ENCODE measurements at places on chromosomes 1 and 21.

DNA sequence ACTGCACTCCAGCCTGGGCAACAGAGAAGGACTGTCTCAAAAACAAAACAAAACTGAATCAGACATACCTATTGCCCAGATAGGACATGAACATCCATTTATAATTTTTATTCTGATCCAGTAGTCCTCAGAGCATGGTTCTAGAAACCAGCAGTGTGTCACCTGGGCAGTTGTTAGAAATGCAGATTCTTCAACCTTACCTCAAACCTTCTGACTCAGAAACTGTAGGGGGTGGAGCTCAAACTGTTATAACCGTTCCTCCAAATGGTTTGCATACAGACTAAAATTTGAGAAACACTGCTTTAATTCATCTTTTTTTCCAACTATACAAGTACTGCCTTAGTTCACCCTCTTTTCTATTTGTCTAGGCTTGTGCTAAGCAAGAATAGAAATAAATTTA is 6.0 kb downstream of the NASP start:
- no peak for DNase-seq

DNA sequence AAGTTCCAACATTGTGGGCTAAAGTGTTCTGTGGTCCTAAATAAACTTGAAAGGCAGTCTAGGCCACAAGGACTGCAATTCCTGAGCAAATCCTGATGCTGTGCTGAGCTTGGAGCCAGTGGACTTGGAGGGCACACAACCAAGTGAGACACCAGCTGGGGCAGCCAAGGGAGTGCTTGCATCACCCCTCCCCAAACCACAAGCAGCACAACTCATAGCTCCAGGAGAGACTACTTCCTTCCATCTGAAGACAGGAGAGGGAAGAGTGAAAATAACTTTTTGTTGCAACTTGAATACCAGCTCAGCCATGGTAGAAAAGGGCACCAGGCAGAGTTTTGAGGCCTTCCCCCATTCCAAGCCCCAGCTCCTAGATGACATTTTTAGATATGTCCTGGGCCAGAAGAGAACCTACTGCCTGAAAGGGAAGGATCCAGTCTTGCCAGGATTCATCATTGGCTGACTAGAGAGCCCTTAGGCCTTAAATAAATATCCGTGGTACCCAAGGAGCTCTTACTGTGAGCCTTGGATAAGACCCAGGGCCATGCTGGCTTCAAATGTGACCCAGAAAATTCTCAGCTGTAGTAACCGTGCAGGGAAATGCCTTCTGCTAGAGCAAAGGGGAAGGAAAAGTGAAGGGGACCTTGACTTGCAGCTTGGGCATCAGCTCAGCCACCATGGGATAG is 35.4 kb upstream of the LRRC8B start:
- DNase-seq = no peak

- no peak for DNase-seq
These were observed 127.9 kb downstream of the PLPP3 start for GRCh38 chr1:56451491-56451890.

DNA sequence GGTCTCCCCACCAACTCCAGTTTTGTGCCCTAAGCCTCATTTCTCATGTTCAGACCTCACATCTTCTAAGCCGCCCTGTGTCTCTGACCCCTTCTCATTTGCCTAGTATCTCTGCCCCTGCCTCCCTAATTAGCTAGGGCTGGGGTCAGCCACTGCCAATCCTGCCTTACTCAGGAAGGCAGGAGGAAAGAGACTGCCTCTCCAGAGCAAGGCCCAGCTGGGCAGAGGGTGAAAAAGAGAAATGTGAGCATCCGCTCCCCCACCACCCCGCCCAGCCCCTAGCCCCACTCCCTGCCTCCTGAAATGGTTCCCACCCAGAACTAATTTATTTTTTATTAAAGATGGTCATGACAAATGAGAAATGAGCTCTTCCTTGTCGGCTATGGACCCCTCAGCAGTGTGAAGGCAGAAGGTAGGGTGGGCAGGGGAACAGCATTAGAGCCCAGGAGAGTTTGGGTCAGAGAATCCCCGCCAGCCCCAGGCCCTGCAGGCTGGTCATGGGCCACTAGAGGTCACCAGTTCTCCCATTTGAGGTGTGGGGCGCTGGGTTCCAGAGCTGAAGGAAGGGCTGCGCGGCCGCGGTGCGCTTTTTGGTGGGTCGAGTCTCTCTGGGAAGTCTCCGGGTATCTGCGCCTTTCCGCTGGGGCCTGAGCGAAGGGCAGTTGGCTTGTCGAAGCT is 11.5 kb downstream of the ADAMTSL4 start:
- DNase-seq = no peak

DNA sequence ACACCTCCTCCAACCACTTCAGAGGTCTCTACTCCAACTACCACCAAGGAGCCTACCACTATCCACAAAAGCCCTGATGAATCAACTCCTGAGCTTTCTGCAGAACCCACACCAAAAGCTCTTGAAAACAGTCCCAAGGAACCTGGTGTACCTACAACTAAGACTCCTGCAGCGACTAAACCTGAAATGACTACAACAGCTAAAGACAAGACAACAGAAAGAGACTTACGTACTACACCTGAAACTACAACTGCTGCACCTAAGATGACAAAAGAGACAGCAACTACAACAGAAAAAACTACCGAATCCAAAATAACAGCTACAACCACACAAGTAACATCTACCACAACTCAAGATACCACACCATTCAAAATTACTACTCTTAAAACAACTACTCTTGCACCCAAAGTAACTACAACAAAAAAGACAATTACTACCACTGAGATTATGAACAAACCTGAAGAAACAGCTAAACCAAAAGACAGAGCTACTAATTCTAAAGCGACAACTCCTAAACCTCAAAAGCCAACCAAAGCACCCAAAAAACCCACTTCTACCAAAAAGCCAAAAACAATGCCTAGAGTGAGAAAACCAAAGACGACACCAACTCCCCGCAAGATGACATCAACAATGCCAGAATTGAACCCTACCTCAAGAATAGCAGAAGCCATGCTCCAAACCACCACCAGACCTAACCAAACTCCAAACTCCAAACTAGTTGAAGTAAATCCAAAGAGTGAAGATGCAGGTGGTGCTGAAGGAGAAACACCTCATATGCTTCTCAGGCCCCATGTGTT is 66.6 kb downstream of the TPR start:
- DNase-seq = no peak

GRCh38 chr21:26973226-26973625 is 6.3 kb upstream of the ADAMTS5 start:
- no peak for DNase-seq

GRCh38 chr1:66439031-66439740 is 94.8 kb upstream of the SGIP1 start:
- no peak for DNase-seq

- no peak for DNase-seq
These were observed 53.3 kb downstream of the ZFYVE9 start for GRCh38 chr1:52195161-52195560.

DNA sequence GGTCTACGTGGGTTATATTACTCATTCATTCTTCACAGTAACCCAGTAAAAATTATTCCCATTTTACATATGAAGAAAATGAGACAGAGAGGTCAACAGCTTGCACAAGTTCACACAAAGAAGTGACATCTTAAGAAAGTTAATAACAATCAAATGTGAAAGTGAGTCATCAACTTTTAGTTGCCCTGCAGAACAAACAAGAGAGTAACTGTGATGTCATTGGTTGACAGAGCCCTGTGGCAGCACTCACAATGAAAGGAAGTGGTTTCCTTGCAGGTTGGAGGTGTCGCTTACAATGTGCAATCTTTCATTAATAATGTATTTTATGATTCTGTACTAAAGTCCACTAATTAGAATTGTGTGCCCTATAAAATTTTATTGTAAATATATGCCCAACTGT is 369.6 kb downstream of the RYR2 start:
- no peak for DNase-seq

- DNase-seq = no peak
These were observed 1.4 kb downstream of the ESRRG start for GRCh38 chr1:216721863-216722262.

GRCh38 chr1:222182641-222183040 is 365.3 kb downstream of the HHIPL2 start:
- peak; percentile 43 for DNase-seq

GRCh38 chr1:11880911-11881748 is 22.4 kb upstream of the NPPB start:
- DNase-seq = no peak

DNA sequence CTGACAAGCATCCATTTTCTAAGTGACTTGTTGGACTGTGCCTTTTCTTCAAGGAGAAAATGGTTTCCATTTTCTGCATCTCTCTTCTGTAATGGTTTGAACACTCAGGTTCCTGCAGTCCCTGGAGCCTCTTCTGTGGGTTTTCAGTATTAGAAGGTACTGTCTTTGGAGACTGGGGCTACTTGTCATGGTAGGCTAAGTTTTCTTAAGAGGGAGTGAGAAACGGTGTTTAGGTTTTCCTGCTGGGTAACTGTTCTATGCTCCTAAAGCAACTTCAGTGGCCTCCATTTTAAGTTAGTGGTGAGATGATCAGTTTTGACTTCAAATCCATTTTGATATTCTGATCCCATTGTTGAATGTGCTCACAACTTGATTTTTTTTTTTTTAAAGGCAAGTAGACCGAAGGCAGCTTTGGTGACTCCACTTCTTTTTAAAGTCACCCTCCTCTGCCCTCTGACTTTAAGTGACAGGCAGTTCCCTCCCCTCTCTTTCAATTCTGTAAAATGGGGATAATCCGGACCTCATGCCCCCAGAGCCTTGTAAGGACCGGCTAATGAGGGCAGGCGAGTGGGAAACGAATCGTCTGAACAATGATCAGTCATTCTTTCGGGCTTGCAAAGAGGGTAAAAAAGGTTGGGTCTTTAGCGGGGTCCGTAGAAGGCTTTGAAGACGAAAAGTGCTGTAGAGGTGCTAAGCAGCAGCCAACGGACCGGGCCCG is 1.0 kb upstream of the ARID1A start:
- DNase-seq = no peak

GRCh38 chr1:229907884-229908638 is 159.0 kb upstream of the GALNT2 start:
- DNase-seq = no peak

- peak; percentile 37 for DNase-seq
These were observed 17.2 kb downstream of the HENMT1 start for GRCh38 chr1:108643492-108644335.

Data from HS-5 (cell line).